ENCODE measurements at places on chromosomes 1 and 21.

- no peak for DNase-seq
Observed at GRCh38 chr1:117615474-117615873, 9.6 kb downstream of the TENT5C start.

GRCh38 chr1:112011202-112011601, 21.7 kb upstream of the KCND3 start:
- DNase-seq, result no peak

DNA sequence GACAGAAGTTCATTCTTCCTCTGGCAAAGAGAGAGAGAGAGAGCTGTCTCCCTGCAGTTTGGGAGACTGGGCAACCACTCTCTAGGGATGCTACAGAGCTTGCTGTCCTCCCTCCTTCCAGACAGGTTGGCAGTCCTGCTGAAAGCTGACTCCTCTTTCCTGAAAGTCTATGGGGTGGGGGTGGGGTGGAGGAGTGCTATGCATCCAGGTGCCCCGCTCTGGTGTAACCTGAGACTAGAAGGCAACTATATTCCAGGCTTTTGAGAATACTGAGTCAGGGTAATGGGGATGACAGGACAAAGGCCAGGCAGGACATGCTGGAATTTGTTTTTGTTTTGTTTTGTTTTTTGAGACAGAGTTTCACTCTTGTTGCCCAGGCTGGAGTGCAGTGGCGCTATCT, 55.4 kb downstream of the OPTC start:
- no peak for DNase-seq

GRCh38 chr21:46156378-46156645, 933 bp upstream of the FTCD start:
- DNase-seq, result peak; percentile 30

GRCh38 chr1:5992814-5993555, 760 bp upstream of the NPHP4 start:
- DNase-seq, result no peak

- DNase-seq, result no peak
Observed at GRCh38 chr1:191279266-191279800, 801.7 kb upstream of the BRINP3 start.

- no peak for DNase-seq
Observed at GRCh38 chr1:196887515-196888239, at the start of gene CFHR4. Gene CFHR4, plus strand, starts transcription at chr1:196888052. Its CDS starts 99 bp downstream, at chr1:196888151.

DNA sequence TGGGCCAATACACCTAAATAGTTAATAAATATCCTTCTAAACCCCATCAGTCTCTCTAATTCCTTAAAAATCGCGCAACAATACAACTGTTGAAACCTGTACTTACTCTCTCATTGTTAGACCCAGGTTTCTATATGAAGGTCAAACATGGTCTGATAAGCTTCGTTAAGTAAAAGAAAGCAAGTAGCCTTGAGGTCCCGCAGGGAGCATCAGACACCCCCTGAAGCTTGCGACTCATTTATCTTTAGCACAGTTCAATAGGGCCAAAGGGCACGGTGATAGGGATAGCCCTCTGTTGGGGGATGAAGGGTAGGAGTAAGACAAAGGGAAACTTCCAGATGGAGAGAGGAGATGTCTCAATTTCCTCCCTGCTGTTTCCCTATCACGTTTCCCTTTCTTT, 27.3 kb upstream of the THEM4 start:
- DNase-seq, result no peak

GRCh38 chr21:34983680-34984086, 65.4 kb downstream of the RUNX1 start:
- no peak for DNase-seq

GRCh38 chr1:5856246-5856815, 135.9 kb downstream of the NPHP4 start:
- no peak for DNase-seq

DNA sequence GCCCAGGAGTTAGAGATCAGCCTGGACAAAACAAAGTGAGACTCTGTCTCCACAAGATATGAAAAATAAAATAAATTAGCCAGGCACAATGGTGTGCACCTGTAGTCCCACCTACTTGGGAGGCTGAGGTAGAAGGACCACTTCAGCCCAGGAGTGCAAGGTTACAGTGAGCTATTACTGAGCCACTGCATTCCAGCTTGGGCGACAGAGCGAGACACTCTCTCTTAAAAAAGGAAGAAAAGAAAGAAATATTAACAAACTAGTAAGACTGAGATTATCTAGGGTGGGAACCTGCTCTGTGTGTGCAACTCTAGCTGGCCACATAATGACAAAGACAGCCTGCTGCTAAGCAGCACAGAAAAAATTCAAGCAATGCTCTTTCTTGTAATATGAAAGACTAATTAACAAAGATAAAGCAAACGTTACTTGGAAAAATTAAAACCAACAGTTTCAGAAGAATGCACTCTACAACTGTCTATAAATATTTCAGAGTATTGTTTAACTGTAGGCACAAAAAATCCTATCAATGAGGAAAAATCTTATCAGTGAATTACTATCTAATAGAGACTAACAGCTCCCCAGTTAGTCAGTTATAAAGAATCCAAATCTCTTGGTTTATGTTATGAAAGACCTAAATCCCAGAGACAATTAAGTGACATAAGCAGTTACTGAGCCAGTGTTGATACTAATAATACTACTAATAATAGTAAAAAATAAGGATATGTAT, 74.5 kb downstream of the ENAH start:
- no peak for DNase-seq

DNA sequence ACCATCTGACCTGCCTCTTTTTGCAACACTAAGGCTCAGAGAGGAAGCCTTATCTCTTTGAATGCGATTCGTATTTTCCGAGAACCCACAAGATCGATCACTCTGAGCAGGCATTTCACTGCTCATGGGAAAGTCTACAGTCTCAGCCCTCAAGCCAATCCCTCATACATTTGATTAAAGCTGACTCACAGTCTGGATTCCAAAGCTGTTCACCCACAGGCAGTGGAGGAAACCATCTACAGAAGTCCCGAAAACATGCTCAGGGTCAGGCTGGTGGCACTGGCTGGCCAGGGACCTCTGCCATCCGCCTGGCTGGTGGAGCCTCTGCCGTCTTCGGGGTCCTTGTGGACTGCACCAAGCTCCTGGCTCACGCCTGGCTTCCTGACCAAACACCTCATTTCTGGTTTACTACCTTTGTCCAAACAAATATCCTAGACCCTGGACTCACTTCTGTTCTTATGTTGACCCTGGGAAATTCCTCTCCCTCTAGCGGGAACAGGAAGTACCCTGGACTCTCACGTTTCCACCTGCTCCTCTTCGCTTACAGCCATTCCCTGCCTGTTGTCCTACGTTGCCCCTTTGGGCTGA, 650.0 kb downstream of the SMYD3 start:
- no peak for DNase-seq

DNA sequence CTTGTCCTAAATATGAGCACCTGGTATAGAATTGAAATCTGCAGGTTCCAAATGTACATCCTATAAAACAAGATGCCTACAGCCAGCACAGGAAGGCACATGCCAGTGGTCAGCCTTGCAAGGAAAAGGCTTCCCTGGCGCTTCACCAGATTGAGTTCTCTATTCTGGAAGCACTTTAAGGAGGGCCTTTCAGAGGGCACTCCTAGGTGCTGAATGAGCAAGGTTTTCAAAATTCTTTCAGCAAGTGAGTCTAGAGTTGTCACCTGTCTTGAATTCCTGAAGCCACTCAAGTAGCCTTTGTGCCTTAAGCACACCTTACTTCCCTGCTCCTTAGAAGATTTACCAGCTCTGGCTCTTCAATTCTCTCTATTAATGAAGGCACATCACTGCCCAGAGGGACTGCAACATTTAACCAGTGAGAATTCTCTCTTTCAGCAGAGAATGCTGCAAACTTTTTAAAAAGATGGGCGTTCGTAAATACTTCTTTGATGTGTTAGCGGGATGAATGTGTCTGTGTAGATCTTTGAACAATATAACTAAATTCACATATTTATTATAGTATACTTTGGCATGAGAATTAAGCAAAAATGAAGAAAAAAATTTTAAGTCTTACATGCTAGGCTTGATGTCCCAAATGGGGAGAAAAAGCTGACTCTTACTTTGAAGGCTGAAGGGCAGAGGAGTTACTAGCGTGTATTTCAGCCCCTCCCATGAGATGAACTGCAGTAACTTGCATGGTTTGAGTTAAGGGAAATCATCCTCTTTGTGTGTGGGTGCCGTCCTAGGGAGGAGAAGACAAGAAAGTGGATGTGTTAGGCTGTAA, 162.0 kb downstream of the NTPCR start:
- no peak for DNase-seq

- DNase-seq, result no peak
Observed at GRCh38 chr1:45536886-45537285, 13.7 kb upstream of the AKR1A1 start.

DNA sequence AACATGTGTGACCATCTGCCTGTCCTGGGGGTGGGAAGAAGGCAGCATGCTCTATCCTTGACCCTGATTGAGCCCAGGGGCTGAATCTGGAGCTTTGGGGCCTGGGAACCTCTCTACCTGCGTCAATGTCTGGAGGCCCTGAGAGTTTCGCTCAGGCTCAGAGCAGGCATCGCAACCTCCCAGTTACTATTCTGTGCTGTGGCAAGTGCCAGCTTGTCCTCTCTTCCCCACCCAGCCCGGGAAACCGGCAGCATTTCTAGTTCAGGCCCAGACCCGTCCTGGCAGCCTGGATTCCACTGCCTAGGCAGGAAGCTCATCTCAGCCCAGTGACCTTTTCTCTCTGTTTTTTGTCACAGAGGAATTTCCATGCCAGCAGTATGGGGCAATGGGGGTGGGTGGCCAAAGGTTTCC, 10.0 kb upstream of the IRF6 start:
- DNase-seq, result no peak

DNA sequence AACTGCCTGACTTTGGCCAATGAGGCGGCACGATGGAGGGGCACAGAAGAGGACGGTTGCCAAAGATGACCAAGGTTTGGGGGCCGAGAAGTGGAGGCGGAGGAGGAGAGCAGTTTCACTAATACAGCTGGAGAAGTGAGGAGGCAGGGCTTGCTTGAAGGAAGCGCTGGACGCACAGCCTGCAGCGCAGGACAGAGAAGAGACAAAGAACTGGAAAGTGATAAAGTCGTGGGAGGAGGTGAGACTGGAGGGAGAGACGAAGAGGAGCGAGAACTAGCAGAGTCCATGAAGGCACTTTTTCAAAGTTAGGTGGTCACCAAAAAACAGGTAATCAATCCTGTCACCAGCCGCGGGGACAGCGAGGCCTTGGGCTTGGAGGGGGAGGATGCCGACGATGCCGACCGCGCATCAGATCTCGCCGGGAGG, 771 bp downstream of the PACC1 start:
- DNase-seq, result peak; percentile 81

DNA sequence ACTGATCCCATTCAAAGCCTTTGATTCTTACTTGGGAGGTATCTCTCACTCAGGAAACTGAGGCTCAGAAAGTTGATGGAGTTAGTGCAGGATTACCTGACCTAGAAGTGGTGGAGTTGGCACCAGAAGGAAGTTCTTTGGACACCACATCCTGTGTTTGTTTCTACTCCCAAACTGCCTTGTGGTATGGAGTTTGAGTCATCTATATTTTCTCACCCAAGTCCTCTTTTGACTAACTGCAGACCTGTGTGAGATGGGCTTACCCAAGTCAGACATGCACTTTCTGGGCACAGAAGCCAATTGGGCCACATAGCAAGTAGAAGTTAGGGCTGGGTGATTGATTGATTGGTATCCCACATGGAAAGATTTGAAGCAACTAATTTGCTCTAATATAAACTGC, 36.1 kb downstream of the FGGY start:
- DNase-seq, result no peak

DNA sequence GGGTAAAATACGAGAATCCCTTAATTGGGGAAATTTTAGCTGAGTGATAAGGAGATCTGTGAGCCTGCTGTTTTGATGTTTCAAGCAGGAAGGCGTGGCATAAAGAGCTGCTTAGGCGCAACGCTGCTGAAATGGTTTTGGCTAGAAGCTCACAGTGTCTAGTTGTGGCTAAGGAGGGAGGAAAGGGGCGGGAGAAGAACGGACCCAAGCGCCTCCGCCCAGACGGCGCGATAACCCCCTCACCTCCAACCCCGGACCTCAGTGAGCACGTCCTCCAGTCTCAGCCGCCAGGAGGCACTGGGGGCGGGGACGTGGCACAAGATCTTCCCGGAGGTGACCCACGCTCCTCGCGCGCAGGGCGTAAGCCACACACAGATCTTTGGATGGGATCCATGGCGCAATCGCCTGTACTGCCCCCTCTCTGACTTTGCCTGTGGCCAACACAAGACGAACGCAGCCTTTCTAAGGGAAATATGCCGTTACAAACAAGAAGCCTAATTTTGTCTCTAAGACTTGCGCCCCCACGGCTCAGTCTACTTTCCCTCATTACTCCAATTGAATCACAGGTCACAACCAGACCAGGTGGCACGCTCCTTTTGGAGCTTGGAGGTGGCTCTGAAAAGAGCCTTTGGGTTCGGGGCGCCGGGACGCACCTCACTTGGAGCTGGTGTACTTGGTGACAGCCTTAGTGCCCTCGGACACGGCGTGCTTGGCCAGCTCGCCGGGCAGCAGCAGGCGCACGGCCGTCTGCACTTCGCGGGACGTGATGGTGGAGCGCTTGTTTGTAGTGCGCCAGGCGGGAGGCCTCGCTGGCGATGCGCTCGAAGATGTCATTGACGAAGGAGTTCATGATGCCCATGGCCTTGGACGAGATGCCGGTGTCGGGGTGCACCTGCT, 23.4 kb upstream of the RNF187 start:
- DNase-seq, result no peak

- DNase-seq, result peak; percentile 76
Observed at GRCh38 chr1:33655496-33655895, 183.1 kb downstream of the ZSCAN20 start.

All from posterior cingulate gyrus (tissue), 11 donors.